Thymus (tissue), 14 donors: ENCODE measurements at places on chromosomes 16 and 17.

DNA sequence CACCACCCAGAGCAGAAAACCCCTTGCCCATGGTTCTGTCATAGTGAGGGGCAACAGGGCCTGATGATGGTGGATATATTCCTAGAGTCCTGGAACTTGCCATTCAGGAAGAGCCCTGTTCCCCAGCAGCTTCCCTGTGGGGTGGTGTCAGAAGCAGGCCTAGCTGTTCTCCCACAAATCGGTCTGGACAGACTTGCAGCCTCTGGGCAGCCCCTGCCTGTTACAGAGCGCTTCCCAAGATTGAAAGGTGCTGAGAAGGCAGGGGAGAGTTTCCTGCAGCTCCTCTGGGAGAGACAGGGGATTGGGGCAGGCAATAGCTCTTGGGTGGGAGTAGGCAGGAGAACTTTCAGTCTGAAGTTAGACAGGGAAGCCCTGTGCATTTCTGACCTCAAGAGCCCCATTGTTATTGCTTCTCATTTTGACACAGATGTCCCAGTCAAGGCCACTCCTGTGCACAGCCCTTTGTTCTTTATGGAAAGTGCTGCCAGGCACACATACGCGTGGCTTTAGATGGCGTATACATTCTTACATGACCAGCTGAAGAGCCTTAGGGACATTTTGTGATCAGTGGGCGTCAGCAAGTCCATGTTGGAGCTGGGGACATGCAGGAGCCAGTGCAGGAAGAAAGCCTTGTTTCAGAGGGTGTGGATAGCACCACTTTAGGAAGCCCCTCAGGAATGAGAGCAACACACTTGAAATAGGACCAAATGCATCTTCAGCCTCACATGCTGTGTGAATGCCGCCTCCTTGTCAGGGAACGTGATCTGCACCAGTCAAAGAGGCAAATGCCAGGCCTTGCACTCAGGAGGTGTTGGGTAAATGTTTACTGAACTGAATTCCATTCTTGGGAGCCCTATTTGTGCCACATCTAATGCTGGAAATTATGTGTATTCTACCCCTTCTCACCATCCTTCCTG is 67.5 kb downstream of the GNAO1 start:
- no peak for DNase-seq

DNA sequence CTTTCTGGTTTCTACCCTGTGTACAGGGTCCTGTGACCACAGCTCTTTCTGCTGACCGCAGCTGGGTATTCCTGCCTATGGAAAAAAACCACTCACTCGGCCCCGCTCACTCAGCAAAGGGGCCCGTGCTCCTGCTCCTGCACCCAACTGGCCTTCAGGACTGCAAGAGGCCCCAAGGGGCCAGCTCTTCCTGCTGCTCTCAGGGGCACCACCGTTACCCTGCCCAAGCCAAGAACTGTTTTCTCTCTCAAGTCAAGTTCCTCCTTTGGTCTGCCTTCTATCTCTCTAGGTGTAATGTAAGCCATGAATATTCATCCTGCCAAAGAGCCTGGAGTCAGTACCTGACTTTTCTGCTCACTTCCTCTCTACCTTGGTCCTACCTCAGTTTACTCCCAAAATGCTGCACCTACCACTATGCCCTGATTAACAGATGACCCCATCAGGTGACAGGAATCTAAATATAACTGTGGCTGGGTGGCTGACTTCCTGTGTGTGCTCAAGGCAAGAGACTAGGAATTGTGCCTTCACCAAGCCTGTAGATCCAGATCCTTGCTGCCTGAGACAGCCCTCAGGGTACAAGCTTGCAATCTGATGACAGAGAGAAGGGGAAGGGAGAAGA is 20.4 kb upstream of the SCIMP start:
- no peak for DNase-seq

GRCh38 chr17:75635610-75636202 is 2.5 kb downstream of the SMIM5 start:
- DNase-seq = no peak

DNA sequence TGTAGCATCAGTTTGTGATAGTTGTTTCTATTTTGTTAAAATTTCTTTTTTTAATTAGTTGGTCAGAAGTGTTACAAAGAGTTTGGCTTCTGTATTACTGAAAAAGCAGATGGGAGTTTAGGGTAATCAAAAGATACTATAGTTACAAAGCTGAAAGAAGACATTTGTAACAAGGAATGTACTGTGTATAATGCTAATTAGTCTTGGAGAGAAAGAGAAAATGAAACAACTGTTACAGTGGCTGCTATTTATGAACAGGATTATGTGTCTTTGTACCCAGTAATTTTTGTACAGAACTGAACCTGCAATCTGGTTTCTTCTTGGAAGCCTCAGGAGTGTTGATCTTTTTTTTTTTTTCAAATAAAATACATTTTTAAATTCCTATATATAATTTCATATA is 14.3 kb downstream of the GDPD1 start:
- no peak for DNase-seq

DNA sequence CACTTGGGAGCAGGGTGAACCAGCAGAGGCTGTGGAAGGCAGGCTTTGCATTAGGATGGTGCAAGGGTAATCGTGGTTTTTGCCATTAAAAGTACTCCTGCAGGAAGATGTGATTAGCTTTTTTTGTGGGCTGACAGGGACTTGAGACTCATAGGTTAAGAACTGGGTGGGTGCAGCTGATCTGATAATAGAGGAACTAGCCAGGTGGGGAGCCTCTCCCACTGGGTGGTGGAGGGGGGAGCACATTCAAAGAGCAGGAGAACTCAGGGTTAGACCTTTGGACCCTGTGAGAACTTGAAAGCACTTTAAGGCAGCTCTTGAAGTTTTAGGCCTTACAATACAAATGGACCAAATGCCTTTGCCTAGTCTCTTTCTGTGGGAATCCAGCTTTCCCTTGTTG is 32.4 kb downstream of the CCL4 start:
- DNase-seq = no peak
